ENCODE measurements at places on chromosomes 6 and 20.

GRCh38 chr20:46852313-46852712 is 42.3 kb upstream of the EYA2 start:
- no peak for DNase-seq

DNA sequence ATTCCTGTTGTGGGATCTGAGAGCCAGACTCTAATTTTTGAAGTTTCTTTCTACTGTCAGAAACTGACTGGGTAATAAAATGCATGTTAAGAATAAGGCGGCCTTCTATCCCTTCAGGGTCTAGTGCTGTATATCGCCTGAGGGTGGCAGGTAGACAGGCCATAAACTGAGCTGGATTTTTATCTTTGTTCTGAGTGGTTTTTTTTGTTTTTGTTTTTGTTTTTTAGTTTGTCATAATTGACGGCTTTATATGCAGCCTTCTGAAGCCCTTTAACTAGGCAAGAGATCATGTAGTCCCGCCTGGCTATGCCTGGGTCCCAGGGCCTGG is 747.7 kb upstream of the ADGRB3 start:
- DNase-seq = no peak

- DNase-seq = no peak
Observed at GRCh38 chr6:129206821-129207220, 323.9 kb downstream of the LAMA2 start.

DNA sequence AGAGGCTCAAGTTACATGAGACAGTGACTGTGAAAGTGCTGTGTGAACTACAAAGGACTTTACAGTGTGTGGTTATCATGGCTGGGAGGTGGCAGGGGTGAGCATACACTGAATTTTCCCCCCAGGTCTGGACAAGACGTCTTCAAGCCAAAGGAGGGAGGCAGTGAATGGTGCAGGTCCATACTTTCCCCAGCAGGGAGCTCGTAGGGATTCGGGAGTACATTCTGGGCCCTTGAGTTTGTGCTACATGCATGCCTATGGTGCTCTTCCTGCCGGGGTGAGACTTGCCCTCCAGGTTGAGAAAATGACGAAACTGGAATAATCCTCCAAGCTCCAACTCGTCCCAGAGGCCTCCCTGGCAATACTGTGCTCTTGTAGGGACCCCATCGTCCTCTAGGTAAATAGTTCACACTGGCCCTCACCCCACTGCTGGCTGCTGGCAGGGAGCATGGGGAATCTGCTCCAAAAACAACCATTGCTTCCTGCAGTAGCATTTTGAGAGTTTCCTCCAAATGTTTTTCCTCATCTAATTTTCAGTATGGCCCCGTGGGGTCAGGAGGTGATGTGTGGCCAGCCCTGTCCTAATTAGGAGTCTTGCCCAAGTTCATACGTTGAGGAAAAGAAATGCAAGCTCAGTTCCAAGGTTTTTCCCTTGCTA is 57.6 kb downstream of the ZNF831 start:
- peak; percentile 4 for DNase-seq

DNA sequence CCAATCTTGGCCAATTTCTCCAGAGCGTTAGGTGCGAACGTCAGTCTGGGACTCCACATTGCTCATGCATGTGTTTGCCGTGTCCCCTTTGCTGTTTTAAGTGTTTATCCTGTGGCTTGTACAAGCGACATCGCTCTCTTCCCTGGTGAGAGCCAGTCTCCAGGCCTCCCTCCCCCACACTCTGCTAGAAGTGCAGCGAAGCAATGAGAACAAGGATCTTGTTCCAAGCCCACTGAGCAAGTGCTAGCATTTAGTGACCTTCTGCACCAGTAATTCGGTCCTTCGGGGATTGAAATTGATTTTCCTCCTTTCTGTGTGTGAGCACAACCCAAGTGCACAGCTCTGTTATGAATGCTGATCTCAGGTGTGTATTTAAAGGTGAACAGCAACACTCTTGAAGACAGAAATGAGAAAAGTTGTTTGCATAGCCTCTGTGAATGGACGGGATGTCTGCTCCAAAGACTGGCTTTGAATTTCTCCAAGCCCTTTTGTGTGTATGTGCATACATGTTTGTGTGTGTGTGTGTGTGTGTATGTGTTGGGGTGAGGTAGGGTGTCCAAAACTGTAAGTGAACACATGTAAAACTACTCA is 29.0 kb downstream of the CD83 start:
- DNase-seq = no peak

DNA sequence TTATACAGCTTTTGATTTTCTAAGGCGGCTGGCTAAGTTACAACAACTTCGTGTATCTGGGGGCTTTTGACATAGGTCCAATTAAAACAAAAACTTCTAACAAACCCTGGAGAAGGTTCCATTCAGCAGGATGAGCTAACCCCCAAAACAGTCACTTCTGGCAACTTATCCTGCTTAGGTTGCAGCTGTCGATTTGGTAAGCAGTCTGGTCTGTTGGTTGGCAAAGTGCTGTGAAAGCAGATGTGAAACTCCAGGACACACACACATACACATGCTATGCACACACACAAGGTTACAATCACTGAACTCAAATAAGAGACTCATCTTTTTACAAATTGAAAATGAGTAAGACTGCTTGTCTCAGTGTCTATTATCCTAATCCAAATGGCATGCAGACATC is 119.0 kb upstream of the STMND1 start:
- DNase-seq = peak; percentile 99

DNA sequence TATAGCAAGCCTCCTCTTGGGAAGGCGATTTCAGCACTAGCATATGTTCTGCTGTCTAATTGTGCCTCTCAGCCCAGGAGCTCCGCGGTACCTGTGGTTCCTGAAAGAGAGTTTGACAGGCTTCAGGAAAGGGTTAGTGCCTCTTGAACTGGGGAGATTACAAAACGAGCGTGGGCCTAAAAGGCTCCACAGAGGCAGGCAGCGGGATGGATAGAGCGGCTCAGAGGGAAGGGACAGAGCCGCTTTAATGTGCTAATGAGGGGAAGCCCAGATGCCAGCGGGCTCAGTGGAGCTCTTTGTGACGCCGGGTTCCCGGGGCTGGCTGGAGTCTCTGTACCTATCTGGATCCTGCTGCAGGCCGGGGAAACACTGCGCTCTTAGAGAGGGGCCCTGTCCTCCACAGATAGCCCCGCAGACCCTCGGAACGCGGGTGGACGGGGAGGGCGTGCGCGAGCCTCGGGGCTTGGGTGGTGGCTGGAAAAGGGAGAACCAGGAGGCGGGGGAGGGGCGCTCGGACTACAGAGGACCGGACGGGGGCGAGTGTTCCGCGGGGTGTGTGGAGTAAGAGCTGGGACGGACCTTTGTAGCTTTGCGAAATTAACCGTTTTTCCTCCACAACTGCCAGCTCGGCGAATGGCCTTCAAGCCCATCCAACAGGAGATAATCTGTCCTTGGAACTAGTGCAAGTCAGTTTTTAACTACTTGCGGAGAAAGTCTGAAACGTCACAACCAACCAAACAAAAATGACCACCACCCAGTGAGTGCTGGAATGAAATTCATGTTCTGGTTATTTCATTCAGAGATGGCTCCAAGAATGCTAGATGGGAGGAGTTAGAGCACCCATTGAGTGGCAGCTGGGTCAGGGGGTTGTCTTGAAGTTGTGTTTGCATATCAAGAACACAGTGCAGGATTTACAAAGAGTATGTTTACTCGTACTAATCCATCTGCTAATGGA is 13.0 kb downstream of the SLC35F1 start:
- no peak for DNase-seq

- no peak for DNase-seq
Observed at GRCh38 chr20:20719411-20719810, 7.0 kb upstream of the RALGAPA2 start.

DNA sequence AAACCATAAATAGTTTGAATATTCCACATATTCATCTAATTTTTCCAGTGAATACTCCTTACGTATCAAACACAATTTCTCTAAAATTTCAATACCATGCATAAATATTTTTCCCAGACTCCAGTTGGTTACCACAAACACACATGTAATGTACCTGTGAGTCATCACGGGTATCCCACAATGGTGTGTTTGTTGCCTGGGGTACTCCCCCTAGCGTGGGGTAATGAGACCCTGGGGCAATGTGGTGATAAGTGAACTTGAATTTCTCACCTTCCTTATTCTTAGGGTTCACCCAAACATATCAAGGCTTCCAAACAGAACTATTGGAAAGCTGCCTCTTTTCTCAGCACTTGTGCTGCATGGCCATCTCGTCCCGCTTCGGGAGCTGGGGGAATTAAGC is 51.0 kb downstream of the STX7 start:
- no peak for DNase-seq

GRCh38 chr6:168967281-168967925 is 286.2 kb downstream of the THBS2 start:
- no peak for DNase-seq

Measured in fibroblast of upper back skin (primary cell).